Large intestine (tissue), 12 donors: ENCODE measurements at places on chromosomes 6 and 20. TPM values are rescaled to one million over a fixed set of nuclear protein-coding genes. Genes with fewer than 3 reads are reported as not detected.

TNNC2 gene
- polyA plus RNA-seq = 10.9 TPM

C6orf52 gene
- polyA plus RNA-seq = 12.7 TPM

NEURL2 gene
- polyA plus RNA-seq = 15.6 TPM

CPNE5 gene
- polyA plus RNA-seq = 3.9 TPM

ZBTB12 gene
- 11.8 TPM for polyA plus RNA-seq

PRSS16 gene
- polyA plus RNA-seq = 7.9 TPM

ANKRD66 gene
- polyA plus RNA-seq = not detected

DUSP22 gene
- 25.1 TPM for polyA plus RNA-seq

CRNKL1 gene
- polyA plus RNA-seq = 26.3 TPM

CPXM1 gene
- 28.6 TPM for polyA plus RNA-seq

CSNK2B gene
- polyA plus RNA-seq = 196 TPM

SSTR4 gene
- not detected for polyA plus RNA-seq

ABHD16B gene
- polyA plus RNA-seq = not detected
